ENCODE measurements at places on chromosomes 11 and 22.

DNA sequence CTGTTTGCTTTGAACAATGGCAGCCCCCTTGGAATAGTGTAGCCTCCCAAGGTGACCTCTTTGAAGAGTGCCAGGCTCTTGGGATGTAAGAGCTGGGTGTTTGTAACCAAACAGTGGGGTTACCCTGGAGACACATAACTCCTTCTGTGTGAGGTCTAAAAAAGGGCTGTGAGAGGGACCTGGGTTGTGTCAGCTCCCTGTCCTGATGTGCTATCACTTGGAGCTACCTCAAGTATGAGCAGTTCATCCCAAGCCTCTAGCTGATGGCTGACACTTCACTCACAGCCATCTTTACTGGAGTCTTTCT is 40.2 kb downstream of the TSPAN18 start:
- DNase-seq: peak; percentile 57

GRCh38 chr22:24271386-24271854 is 789 bp downstream of the SPECC1L start:
- peak; percentile 23 for DNase-seq

DNA sequence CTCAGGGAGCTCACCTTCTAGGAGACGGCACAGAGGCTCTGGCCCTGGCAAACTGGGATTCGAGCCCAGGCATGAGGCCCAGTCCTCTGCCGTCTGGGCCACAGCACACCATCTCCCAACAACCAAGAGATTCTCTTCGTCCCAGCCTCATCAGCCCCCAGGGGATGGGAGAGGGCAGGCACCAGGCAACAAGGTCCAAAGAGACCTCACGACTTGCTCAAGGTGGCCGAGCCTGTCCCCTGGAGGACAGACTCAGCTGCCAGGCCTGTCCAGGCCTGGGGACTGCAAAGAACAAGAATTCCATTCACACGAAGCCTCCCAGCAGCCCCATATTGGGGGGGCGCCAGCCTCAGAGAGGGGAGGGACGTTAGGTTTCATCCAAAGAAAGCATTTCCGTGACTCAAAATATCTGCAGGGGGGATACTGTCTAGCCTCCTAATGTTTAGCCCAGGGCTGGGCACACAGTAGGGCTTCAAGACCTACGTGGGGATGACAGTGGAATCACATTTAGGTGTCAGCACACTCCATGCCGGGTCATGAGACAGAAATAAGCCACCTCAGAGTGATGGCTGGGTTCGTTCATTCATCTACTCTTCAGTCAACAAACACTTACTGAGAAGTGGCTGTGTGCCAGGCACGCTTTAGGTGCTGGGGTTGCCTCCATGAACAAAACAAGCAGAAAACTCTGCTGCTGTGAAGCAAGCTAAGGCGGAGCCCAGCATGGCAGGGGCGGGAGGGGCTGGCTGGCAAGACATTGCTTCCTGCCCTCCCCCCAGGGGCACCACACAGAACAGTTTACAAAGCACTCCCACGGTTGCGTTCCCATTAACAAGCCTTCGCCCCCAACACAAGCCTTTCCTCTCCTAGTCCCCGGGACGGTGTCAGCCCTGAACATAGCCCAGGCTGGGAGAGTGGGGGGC is 1.2 kb downstream of the CARNS1 start:
- peak; percentile 27 for DNase-seq

DNA sequence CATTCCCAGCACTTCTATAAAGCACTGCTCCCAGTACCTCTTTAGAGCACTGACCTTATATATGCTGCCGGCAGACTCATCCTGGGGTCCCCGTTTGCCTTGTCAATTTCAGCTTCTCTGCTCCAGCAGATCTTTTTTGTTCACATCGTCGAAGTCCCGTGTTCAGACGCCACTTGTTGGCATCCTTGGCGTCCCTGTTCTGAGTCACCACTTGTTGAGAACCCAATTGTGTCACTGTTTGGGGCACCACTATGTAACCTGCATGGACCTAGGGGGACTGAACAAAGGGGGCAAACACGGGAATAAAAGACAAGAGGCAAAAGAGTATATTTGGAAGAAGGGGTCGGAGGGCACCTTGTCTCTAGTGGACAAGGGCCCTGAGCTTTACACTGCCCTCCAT is 25.5 kb downstream of the OR10A6 start:
- DNase-seq: no peak

DNA sequence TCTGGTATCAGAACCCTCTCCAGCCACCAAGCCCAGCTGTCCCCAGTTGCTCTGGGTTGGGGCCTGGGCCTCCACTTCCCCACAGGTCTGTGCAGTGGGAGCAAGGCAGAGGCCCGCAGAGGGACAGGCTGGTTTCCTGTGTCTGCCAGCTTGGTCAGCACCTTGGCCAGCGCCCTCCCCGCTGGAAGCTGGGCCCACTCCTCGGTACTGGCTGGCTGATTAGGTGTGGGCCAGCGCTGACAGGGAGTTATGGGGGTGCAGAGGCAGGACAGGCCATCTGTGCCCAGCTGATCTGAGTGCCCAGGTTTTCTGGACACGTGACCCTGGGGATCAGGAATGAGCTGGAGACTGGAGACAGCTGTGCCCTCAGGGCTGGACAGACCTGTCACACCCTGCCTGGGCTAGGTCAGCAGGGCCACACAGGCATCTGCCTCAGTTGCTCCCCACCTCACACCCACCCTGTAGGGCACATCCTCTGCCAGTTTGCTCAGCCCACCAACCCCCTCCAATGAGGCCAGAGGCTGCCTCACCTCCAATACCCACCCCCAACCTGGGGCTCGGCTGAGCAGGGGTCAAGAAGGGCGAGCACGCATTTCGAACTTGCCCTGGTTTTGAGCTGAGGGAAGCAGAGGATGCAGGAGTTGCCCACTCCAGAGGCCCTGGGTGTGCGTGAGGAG is 175.3 kb downstream of the IGLL1 start:
- DNase-seq: peak; percentile 65

GRCh38 chr11:2421996-2422395 is 21.4 kb downstream of the TSSC4 start:
- no peak for DNase-seq

DNA sequence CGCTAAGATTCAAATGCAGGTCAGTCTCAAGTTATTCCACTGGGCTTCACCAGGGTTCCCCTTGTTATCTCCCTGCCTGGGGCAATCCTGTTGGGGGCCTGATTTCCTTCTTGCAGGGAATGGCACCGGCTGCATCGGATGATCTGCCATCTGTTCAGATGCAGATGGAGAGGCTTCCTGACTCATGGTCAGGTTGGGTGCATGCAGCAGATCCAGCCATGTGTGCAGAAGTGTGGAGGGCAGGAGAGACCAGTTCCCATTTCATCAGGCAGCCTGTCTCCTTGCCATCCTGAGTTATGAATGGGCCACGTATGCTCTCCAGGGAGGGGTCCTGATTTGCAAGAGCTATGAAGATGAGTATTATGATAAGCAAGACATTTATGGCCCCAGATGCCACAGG is 161.2 kb upstream of the PLET1 start:
- no peak for DNase-seq

DNA sequence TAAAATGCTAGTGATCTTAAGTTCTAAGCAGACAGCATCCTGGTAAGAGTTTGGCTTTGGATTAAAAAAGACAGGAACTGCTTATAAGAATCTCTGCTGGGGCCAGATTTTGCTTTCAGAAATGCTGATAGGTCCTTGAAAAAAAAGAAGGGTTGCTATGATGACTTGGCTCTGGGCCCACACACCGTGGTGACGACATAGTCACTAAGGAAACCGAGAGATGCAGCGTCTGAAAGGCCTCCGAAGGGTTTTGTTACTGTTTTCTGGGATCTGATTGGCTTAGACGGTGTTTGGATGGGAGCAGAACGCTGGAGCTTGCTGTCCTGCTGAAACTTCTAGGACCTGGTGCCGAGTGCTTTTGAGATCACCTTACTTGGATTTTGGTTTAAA is 8.4 kb downstream of the FAM118A start:
- peak; percentile 93 for DNase-seq

DNA sequence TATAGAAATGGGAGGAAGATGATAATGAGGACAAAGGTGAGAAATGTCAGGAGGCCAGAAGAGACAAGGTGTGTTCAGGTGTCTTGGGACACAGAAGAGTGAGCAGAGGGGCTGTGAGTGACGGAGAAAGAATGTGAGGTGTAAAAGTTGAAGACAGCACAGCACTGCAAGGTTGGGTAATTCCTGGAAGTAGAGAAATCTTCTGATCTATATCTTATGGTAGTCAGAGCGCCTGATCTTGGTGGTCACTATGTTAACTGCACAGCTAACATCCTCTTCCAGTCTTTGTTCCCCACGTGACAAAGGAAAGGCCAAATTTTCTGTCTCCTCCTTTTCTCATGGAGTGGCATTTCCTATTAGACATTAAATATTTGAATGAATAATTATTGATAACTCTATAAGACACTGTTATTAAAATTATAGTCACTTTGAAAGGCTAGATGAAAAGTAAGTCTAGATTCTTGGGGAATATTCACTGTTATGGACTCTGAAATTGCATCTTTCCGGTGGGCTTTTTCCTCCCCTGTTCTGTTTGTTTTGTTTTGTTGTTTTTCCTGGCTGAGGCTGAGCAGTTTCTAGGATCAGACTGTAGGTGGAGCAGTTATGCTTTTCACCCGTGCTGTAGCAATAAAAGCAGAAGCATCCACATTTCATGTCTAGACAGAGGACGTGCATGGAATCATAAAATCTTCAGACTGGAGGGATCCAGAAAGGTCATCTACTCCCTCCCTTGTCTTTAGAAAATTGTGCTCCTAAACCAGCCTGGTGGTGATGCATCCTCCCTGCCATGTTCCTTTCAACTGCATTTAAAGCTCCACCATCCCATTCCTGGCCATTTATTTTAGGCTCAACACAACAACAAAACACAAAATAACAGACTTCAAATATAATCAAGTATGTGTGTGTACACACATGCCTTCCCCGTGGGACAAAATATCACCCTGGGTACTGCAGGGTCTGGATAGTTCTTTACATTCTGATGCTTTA is 26.6 kb downstream of the SC5D start:
- peak; percentile 55 for DNase-seq

DNA sequence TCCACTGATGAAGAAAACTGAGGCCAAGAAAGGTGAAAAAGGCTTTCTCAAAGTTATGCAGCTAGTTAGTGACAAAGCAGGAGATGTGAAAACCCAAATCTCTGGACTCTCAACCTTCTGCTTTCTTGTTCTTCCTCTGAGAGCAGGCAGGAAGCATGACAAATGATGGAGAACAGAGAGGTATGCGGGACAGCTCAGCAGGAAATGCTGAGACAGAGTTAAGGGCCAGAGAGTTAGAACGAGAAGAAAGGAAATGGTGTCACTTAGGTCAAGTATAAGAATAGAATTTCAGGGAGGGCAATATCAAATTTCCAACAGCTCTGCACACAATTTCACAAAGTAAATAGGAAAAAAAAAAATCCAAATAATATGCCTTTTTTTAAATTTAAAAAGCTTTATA is 67.6 kb upstream of the ARHGAP42 start:
- peak; percentile 69 for DNase-seq

DNA sequence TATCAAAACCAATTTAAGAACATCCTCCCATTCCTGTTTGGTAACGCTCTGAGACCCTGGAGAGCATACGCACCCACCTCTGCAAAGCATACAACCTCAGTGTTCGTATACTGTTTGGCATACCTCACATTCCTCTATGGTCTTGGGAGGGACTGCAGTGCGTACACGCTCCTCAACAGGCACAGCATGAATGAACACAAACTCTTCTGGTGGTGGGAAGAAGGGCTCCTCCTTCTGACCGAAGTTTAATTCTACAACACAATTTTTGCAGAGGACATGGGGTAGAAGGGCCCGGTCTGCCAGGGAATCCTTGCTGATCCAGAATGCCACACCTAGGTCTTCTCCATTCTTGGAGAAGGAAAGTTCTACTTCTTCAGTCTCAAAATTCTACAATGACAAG is 5.3 kb downstream of the HNRNPUL2 start:
- peak; percentile 33 for DNase-seq

DNA sequence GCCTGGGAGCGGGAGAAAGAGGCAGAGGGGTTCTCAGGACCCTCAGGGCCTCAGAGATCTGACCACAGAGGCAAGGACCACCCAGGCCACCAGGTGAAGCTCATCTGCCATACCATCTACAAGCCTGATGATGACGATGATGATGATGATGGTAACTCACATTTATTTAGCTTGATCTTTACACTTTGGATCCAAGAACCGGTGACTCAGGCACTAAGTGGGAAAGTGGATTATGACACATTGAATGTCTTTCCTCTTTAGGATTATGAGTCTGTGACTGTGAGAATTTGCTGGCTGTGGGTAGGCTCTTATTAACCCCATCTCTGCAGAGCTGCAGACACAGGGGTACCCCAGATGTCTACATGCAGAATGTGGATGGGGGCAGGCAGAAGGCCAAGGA is 110.3 kb downstream of the DSCAML1 start:
- no peak for DNase-seq

DNA sequence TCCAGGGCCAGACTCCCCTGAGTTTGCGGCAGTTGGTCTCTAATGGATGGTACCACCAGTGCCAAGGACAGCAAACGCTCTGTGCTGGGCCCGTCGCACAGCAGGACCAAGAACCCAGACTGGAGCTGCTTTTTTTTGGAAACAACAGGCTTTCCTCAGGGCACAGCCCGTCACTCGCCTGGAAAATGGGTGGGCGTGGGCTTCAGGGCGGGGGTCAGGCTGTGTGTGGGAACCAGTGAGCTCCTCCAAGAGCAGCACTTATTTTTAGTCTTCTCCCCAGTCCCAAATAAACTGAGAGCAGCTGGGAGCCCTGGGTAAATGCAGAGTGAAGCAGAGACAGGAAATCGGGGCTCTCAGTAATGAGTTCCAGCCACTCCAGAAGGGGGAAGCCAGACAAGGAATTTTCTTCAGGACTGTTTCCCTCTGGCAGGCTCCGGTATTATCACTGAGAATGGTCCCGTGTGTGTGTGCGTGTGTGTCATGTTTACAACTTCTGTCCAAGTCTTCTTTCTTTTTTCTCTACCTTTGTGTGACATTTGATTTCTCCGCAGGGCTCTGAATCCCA is 63.0 kb downstream of the PPFIBP2 start:
- peak; percentile 81 for DNase-seq

DNA sequence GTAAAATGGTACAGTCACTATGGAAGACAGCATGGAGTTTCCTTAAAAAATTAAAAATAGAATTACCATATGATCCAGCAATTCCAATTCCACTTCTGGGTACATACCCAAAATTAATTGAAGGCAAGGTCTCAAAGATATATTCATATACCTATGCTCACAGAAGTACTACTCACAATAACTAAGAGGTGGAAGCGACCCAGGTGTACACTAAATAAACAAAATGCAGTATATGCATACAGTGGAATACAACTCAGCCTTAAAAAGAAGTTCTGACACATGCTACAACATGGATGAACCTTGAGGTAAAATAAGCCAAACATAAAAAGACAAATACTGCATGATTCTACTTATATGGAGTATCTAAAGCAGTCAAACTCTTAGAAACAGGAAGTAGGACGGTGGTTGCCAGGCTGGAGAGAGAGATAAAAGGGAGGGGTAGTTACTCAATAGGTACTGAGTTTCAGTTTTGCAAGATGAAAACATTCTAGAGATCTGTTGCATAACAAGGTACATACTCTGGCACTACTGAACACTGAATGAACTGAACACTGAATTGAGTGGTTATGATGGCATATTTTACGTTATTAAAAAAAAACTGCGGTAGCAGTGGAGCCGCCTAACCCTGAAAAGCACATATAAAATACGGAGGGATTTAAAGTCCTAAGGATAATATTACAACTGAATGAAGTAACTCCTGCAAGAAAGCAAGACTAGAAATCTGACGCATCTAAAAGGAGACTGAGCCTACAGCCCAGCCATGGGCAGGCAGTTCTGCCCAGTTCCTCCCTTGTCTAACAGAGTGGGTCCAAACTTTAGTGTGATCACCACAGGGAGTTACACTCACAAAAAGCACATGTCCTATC is 12.8 kb downstream of the DGCR2 start:
- peak; percentile 45 for DNase-seq

Data from EH (cell line).